Stimulated activated CD8-positive, alpha-beta memory T cell treated with anti-CD3 and anti-CD28 coated beads, Interleukin-15, amount 100 ng/mL, for 24 hours (primary cell): ENCODE measurements at places on chromosomes 5 and 9.

GRCh38 chr9:134205672-134206310 lies 41.4 kb upstream of the RNU6ATAC start:
- DNase-seq = no peak

DNA sequence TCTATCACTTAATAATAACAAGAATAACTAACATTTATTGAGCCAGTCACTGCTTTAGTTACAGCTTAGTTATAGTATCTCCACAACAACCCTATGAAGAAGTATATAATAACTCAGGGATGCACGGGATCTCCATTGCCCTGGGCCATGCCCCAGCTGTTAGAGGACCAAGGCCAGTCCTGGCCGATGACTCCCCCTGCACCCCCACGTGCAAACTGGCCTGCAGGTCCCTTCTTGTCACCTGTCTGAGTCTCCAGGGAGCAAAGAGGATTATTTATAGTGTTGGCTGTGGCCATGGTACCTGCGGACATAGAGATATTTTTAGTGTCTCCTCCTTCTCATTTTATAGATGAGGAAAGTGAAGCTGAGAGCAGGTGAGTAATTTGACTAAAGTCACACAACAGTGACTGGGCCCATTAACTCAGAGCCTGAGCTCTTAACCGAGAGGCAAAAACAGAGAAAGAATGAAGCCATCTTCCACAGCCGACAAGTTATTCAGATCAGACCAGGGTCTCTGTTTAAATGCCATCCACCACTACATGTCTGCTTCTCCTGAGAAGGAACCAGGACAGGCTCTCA lies 94.4 kb downstream of the TMEM215 start:
- no peak for DNase-seq

GRCh38 chr5:109307456-109307855 lies 102.3 kb downstream of the PJA2 start:
- DNase-seq = no peak

GRCh38 chr5:76547891-76548524 lies 75.2 kb downstream of the F2RL2 start:
- no peak for DNase-seq

GRCh38 chr9:35353731-35354365 lies 136.1 kb upstream of the RUSC2 start:
- no peak for DNase-seq

GRCh38 chr9:134284741-134285140 lies 41.5 kb upstream of the RXRA start:
- no peak for DNase-seq

DNA sequence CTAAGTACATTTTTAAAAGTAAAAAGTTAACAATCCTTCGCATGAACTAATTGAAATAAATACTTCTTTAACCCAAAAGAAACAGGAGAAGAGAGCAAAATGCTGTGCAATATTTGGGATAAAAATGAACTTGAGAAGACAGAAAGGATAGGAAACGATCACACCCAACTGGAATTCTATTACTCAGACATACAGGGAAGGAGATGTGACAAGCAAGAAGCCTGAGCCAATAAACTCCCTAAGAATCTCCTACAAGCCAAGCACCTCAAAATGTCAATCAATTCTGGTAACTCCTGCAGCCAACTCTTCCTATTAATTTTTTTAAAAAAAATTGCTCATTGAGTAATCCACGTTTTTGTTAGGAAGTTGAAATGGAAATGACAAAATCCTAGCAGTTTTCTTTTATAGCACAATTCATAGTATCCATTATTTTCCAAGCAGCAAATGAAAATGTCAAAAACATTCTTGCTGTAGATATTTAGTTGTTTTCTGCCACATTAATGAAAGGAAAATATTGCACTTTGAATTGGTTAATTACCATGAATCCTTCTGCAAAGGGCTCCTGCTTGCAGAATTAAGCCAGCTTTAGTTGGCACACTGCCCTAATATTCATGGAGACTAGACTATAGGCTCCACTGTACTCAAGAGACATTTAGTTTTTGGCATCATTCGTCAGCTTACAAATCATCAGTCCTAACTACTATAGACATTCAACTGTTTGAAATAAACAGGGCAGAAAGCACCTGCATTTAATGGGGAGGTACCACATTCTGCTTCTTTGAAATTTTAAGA lies 89.0 kb downstream of the RFX3 start:
- DNase-seq = no peak

- no peak for DNase-seq
Observed at GRCh38 chr5:137735555-137736284, at the start of gene KLHL3. Gene KLHL3 (minus strand): TSS chr5:137736089. CDS start chr5:137735646, 443 bp downstream.

DNA sequence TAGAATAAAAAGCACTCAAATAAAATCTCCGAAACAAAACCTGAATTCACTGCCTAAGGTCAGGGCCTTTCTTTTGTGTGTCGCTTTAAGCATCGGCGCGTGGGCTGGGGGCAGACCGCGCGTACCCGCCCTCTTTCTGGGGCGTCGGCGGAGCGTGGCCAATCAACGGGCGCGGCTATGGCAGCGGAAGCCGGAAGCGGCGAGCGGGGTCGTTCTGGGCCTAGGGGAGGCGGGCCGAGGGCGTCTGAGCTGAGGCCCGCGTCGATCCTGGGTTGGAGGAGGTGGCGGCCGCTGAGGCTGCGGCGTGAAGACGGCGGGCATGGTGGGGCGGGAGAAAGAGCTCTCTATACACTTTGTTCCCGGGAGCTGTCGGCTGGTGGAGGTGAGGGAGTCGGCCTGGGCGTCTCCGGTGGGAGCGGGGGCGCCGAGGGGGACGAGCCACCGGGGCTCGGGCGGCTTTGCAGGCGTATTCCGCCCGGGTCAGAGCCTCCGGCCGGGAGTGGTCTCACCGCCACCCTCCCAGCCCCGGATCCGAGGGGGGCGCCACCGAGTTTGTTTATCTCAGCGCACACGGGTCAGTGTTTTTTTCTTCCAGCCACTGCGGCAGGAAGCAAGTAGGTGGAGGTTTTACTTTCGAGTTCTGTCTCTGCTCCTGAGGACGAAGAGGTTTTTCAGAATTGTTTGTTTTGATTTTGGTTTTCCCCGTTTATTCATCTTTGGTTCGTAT lies at the start of gene MAT2B:
Gene MAT2B (plus strand): TSS at position 252 of the 727 bp plus-strand sequence. CDS start 68 bp downstream, at position 320.
- DNase-seq = peak; percentile 91

- DNase-seq = no peak
Observed at GRCh38 chr5:120609570-120609969, 145.5 kb downstream of the PRR16 start.

GRCh38 chr5:145637396-145637795 lies 197.7 kb downstream of the PRELID2 start:
- no peak for DNase-seq

DNA sequence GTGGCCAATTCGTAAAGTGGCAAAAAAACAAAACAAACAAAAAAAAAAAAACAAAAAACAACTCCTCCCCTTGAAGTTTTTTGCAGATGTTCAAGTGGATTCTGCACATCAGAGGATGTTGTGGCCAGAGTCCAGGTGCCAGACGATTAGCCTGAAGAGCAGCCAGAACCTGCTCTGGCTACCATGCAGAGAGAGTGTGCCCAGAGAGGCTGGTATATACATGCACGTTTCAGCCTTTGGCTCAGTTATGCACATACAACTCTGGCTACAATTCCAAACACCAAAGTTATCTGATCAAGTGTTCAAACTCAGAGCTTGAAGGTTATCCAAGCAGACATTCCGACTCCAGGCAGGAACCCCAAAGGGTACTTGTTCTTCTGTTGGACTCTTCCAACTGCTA lies 34.7 kb downstream of the GGTA1 start:
- no peak for DNase-seq

- DNase-seq = no peak
Observed at GRCh38 chr5:177448244-177448950, 1.8 kb downstream of the PRR7 start.

- DNase-seq = no peak
Observed at GRCh38 chr5:180241600-180241999, 32.6 kb upstream of the RASGEF1C start.

DNA sequence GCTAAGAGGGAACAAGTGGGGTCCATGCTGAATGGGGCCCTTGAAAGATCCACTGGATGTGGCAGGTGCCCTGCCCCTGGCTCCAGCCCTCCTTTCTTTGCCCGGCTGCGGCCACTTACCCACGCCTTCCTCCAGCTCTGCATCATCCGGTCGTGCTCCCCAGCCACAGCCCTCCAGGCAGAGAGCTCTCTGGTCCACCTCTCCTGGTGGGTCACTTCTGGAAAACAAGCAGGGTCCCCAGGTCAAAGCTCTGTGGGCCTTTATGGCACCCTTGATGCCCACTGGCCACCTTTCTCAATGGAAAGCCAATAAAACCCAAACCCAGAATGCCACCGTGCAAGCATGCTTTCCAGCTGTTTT lies 45.0 kb downstream of the SECISBP2 start:
- no peak for DNase-seq

DNA sequence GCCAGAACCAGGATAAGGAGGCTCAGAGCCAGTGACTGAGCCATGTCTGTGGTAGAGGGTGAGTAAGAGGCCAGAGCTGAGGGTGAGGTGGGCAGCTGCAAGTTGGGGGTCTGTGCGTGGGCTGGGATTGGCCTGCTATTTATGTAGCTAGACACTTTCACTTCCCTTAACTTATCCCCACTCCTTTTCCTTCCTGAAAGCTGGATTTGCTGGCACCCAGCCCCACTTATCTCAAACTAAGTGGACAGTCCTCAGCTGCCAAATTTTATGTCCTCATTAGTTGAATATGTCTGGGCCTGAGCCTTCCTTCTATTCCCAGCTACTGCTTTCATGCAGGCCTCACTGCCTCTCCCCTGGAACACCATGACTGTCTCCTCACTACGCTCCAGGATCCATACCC lies at the start of gene CCL21:
Gene CCL21 (minus strand): TSS at position 114 of the 400 bp plus-strand sequence. CDS start 70 bp downstream, at position 44.
- DNase-seq = no peak

DNA sequence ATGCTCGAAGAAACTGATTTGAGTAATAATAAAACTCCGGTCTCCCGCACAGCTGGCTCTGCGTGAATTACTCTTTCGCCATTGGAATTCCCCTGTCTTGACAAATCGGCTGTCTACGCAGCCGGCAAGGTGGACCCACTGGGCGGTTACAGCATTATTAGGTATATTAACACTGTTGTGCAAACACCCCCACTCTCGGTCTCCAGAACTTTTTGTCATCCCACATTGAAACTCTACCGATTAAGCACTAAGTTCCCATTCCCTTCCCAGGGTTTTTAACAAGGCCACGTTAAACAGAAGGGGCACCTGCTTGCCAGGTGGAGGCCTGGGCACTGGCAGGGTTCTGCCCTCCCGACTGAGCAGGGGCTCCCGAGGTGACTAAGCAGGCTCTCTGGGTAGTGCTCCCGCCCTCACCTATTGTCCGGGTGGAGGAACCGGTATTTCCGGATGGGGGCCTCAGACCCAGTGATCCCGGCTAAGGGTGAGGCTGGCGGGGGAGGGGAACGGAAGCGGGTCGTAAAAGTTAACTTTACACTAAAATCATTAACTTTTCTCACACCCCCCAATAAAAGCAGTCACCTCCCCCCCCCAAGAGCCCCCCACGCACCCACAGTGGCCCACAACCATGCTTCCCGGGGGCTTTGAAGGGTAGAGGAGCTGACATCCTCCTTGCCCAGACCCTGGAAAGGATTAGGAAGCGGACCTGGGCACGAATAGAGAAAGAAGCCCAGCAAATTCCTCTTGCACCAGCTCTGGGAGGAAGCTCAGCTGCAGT lies 53.5 kb upstream of the TJP2 start:
- no peak for DNase-seq

- DNase-seq = peak; percentile 25
Observed at GRCh38 chr5:126777257-126777974, 480 bp downstream of the LMNB1 start.

GRCh38 chr9:101028346-101029314 lies at the start of gene PLPPR1:
Gene PLPPR1 (plus strand): TSS chr9:101028727.
- no peak for DNase-seq

DNA sequence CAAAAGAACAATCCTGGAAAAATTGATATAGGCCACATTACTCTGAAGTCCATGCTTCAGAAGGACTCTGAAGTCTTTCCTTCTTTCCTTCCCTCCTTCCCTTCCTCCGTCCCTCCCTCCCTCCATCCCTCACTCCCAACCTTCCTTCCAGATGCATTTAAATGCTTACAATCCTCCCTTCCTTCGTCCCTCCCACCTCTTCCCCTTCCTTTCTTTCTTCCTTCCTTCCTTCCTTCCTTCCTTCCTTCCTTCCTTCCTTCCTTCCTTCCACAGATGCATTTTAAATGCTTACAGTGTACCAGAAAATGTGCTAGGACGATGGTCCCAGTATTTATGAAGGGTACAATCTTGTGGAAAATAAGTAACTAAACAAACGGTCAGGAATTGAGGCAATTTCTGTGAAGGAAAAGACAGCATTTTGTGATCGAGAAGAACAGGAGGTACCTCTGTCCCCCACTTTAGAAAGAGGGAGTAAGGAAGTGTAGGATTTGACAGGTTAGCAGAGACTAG lies 181.3 kb upstream of the TUT7 start:
- no peak for DNase-seq

GRCh38 chr9:75743855-75744254 lies 146.6 kb upstream of the PCSK5 start:
- no peak for DNase-seq

- DNase-seq = no peak
Observed at GRCh38 chr5:6399980-6400910, 21.9 kb upstream of the MED10 start.

DNA sequence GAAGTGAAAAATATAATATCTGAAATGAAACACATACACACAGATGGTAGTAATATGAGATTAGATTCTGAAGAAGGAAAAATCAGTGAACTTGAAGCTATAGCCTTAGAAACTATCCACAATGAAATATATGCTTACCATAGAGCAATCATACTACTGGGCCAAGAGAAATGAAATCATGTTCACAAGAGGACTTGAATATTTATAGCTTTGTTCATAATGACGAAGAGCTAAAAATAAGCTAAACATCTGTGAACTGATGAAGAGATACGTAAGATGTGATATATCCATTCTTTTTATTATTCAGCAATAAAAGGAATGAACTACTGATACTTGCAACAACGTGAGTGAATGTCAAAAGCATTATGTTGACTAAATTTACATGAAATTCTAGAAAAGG lies 92.6 kb upstream of the ALDH1B1 start:
- DNase-seq = no peak

DNA sequence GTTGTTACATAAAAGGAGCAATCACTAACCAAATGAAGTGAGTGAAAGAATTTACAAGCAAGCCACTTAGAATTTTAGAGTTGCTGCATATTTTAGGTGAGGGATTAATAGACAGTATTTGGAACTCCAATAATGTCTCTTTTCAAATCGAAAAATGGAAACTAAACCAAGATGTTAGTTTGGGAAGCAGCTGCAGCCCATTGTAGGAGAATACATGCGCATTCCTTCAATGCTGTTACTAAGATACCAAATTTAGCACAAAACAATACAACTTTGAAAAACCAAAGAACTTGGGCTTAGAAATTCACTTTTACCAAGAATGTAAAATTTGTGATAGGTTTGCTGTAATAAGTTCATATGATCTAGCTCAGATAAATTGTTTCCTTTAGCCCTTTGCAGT lies 411.8 kb upstream of the CDH6 start:
- DNase-seq = no peak

GRCh38 chr5:146402949-146403348 lies 44.2 kb upstream of the TCERG1 start:
- no peak for DNase-seq

GRCh38 chr9:134778841-134779411 lies 101.7 kb upstream of the FCN2 start:
- DNase-seq = no peak

GRCh38 chr5:163586531-163586956 lies 81.1 kb downstream of the MAT2B start:
- no peak for DNase-seq
